Stimulated activated CD8-positive, alpha-beta memory T cell treated with anti-CD3 and anti-CD28 coated beads, Interleukin-7, amount 100 ng/mL, for 24 hours (primary cell): ENCODE measurements at places on chromosomes 6 and 20.
A peak's percentile ranks its signal among the peaks of the same experiment; 100 is the strongest.

DNA sequence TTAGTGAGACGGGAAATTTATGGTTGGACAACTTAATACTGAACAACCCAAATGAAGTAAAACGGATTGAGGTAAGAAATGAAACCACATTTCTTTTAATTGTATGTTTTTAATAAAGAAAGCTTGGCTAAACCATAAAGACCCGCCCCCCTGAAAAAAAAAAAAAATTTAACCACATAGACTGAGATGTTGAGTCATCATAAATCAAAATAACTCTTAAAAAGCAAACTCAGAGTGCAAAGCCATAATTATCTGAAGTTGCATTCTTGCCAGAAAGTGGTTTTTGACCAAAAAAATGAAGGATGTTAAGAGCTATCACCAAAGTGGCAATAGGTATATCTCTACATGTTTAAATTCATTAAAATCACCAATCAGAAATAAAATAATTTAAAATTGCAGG is 101.8 kb upstream of the COL21A1 start:
- no peak for DNase-seq

DNA sequence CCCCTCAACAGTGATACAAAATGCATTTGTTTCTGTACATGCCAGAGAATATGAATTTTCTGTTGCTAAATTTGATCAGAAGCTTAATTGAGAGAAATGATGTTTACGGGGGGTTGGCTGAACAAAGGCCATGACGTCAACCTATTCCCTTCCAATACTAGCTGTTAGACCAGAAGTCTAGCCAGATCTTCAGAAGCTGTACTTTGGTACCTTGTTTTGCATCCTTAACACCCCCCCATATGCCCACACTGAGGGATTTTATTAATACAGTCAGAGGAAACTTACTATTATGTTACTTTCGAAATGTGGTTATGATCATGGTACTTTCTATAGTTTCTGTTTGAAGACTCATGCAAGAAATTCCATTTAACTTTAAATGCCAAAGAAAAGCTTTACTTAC is 3.1 kb downstream of the NCOA7 start:
- no peak for DNase-seq

- DNase-seq = no peak
Measured at GRCh38 chr6:167861424-167861823, 34.7 kb downstream of the AFDN start.

DNA sequence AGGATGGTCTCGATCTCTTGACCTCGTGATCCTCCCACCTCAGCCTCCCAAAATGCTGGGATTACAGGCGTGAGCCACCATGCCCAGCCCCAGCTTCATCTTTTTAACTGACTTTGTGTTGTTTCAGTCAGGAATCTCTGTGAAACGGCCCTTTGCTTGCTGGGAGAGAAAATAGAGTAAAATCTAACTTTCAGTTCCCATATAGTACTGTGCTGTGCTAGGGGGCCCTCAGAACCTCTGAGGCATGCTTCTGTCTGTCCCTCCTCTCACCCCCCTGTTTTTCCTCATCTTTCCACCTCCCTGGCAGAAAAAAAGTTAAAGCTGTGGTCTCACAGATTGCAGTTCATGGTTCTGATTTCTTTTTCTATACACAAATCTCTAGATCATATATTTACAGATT is 48.4 kb downstream of the LRP11 start:
- DNase-seq = no peak

DNA sequence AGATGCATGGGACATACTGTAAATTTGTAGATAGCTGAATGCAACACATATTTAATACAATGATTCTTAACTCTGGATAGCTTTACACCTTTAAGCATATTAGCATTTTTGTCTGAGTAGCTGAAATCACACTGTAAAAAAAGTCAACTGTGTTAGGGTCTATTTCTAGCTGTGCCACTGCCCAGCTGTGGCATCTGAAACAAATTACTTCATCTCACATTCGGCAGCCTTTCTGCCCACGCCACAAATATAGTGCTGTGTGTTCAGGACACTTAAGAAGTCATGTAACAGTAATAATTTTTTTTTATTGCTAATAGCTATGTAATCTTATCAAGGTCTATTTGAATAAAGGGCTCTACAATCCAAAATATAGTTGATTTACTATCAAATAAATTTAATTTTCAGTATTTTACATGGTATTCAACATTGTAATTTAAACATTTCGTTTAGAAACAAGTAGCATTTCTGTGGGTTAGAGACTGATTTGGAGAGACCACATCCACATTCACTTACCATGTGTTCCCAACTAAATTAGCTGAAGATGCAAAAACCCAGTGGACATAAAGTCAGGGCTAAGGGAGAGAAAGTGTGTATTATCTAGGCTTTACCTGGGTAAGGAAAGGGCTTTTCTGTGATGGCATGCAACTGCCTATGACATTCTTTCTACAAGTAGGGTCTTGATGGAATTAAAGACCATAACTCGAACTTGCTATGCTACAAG is 276.7 kb downstream of the PLCB1 start:
- DNase-seq = no peak

DNA sequence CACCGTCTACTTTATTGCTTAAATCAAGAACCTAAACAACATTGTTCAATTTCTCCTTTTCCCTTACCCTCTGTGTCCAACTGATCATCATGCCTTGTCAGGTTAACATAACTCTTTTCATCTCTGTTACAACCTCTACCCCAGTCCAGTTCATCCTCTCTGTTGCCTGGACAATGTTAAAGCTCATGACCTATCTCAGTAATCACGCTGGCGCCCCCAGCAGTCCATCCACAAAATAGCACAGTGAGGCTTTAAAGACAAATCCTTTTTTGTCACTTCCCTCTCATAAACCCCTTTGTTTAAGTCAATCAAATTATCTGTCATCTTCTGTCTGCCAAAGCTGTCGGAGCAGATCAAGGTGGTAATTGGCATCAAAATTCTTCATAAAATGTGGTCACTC is 140.1 kb downstream of the QKI start:
- peak; percentile 31 for DNase-seq

- DNase-seq = no peak
Measured at GRCh38 chr6:24796616-24797290, 2.0 kb downstream of the ARMH2 start.

DNA sequence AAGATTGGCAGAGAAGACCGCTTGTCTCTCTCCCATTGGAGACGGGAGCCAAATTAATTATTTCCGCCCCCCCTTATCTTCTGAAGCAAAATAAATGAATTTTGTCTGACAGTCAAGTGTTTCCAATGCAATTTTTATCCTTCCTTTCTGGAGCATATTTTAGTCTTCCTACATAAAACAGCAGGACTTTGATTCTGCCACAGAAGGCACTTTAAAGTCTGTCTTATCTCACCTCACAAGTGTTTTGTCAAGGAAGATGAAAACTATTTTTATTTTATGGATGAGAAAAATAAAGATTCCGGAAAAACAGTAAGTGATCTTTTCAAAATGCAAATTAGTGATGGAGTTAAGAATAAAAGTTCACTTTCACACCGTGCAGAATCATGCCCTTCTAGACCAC is 140.4 kb downstream of the OPRM1 start:
- DNase-seq = no peak

DNA sequence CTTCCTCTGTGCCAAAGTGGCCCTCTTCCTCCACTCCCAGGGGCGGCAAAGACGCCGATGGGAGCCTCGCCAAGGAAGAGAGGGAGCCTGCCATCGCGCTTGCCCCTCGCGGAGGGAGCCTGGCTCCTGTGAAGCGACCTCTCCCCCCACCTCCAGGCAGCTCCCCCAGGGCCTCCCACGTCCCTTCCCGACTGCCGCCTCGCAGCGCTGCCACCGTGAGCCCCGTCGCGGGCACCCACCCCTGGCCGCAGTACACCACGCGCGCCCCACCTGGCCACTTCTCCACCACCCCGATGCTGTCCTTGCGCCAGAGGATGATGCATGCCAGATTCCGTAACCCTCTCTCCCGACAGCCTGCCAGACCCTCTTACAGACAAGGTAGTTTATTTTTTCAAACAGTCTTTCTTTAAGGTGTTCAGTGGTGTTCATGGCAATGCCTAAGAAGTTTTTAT is 64.9 kb downstream of the FNDC1 start:
- no peak for DNase-seq

- no peak for DNase-seq
Measured at GRCh38 chr6:100230115-100230952, 234.4 kb downstream of the SIM1 start.

DNA sequence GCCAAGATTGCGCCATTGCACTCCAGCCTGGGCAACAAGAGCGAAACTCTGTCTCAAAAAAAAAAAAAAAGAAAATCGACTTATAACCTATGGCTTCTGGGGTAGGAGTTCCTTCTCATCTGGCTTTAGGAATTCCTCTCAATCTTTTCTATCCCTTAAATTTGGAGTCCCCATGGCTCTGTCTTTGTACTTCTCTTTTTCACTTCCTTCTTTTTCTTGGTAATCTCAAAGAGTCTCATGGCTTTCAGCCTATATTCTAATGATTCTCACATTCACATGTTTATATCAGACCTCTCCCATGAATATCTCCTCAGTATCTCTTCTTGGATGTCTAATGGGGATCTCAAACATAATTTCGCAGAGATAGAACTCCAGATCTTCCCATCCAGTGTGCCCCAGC is 42.8 kb upstream of the RALGAPA2 start:
- no peak for DNase-seq

- peak; percentile 27 for DNase-seq
Measured at GRCh38 chr20:675453-676314, at the start of gene SCRT2. SCRT2 (minus strand) TSS chr20:675802; CDS start chr20:675601, 201 bp downstream.

- DNase-seq = no peak
Measured at GRCh38 chr6:107977283-107977682, 19.3 kb upstream of the SEC63 start.
